ENCODE measurements at places on chromosomes 12 and 14.

DNA sequence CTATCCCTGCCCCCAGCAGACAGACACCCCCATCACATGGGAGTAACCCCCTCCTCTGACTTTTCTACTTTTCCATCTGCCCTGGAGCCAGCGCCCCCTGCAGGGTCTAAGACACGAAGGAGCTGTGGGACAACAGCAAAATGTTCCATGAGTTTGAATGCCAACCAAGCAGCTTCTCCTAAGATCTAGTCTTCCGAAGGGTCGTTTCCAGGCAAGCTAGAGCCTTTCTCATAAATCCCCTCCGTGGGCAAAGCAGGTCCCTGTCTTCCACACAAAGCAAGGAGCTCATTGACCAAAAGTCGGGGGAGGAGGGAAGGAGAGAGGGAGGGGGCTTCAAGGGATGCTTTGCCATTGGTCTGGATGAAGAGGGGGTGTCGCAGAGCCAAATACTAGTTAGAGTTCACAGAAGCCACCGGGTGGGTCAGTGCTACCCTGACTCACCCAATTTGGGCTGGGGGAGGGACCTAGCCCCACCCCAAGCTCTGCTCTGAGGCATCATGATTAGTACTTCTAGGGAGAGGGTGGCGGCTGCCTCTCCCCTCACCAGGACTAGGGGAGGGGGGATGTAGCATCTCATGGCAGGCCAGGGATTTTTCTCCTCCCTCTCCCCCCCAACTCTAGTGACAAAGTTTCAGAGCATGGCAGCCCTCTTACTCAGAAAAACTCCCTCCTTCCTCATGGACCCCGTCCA is 1.6 kb downstream of the MSI1 start:
- no peak for DNase-seq

DNA sequence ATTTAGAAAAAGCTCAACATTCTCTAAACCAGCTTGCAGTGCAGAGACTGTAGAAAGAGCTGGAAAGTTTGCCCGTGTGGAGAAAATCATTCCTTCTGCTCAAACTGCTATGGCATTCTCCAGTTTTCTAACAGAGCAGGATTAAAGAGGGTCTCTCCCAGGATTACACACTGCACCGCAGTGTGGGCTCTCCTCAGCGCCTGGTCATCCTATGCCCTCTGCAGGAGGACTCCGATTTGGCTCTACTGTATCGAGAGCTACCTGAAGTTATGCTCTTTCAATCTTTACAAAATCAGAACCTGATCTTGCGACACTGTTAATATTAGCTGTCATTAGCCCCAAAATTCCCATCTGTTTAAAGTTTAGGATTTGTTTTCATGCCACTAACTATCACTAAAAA is 33.0 kb downstream of the BHLHE41 start:
- no peak for DNase-seq

GRCh38 chr14:51873221-51873893 is 12.9 kb downstream of the GNG2 start:
- no peak for DNase-seq

DNA sequence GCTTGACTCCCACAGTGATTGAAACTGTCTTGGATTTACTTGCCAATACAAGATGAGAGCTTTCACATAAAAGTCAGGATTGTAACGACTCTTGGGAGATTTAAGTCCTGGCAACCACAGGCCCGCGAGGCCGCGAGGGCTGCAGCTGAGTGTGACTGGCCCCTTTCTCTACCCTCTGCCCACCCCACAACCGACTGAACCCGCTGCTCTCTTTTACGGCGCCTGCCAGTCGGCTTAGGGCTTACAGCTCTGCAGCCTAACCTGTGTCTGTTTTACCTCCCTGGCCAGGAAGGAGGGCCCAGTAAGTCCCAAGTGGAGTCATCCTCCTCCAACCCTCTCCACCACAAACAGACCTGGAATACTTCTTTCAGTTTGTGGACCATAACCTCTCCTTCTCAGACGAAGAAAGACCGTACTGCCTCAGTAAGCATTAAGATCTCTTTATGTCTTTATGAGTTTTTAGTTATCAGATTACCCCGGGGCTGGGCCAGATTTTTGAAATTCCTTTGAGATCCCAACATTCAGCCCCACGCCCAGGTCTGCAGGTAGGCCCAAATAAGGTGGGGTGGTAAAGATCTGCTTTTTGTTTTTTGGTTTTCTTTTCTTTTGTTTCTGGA is 12.6 kb upstream of the TIGAR start:
- no peak for DNase-seq

DNA sequence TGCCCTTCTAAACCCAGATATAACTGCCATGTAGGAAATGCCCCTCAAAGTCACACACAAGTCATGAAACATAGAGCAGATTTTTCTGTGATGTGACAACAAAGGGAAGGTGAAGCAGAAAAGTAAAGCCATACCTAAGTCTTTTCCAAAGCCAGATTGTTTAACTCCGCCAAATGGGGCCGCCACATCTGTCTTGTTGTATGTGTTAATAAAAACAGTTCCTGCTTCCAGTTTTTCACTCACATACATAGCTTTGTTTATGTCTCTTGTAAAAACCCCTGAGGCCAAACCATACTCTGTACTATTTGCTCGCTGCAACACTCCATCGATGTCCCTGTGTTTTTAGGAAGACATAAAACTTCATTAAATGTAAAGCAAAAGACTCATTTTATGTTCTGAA is 40.3 kb downstream of the NOPCHAP1 start:
- no peak for DNase-seq

All from hematopoietic multipotent progenitor cell treated with erythropoietin and hydrocortisone succinate and interleukin-3 and kit ligand, for 15 days (in vitro differentiated cells).